ENCODE measurements at places on chromosomes 6 and 20.

DNA sequence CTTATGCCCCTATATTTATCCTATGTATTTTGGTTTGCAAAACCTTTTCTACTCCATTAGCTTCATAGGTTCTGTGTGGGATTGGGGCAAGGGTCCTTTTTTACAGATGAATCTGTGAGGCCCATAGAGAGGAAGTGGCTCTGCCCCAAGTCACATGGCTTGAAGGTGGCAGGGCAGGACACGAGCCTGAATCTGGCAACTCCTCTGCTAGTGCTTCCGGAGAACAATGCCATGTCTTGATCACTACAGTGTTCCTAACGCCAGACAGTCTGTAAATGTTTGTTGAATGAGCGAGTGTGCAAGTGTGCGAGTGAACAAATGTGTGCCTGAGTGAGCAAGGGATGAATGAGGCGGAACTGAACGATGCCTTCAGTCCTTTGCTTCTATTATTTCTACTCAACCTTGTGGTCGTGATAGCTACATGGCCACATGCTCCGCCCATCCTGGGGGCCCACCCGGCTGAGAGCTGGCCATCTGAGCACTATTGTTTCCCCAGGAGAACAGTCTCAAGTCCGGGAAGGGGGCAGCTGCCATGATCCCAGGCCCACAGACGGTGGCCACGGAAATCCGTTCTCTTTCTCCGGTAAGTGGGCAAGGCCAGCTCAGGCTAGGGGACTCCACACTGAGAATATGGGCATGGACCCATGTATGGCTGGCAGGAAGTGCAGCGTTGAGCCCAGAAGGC, 17.8 kb upstream of the AAR2 start:
- DNase-seq = no peak

DNA sequence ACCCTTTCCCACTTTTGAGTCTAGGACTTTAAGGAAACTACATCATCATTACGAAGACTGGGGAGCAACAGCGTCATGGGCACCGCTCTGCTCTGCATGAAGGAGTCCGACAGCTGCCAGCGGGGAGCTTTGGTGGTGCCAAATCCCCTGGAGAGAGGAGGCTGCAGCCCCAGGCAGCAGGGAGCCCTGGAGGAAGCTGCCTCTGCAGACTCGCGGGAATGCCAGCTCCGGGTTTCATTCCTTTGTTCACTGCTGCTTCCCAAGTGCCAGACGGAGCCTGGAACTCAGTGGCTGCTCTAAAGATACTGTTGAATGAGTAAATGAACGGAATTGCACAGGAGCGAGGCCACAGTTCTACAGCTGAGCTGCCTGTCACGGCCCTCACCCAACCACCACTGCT, 196.5 kb upstream of the THBS2 start:
- DNase-seq = no peak

GRCh38 chr6:156980515-156980914, 203.3 kb downstream of the ARID1B start:
- DNase-seq = no peak

DNA sequence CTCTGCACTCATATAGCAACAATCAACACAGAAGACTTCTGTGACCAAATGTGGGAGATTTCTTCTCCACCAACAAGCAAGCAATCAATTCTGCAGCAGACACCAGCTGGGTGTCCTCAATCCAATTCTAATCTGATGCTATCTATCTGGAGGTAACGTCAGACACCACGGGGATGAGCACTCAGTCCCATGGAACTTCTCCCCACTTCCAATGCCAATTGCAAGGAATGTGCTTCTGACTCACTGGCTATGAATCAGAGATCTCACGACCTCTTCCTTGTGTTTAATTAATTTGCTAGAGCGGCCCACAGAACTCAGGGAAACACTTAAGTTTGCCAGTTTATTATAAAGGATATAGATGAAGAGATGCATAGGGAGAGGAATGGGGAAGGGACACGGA, 103.5 kb upstream of the SIRPG start:
- DNase-seq = no peak

- no peak for DNase-seq
These were observed 524.0 kb downstream of the TFAP2A start for GRCh38 chr6:9890893-9891292.

DNA sequence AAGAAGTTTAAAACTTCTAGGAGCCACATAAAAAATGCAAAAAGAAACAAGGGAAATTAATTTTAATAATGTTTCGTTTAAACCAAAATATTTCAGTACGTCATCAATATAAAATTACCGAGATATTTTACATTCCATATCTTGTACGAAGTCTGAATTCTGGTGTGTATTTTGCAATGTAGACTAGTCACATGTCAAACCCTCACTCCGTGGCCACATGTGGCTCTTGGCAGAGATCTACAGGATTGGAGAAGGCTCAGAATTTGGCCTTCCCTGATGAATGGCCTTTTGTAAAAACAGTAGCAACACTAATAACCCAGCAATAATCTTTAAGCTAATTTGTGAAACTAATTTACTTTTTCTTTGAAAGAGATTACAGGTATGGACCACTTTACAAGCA, 217.1 kb downstream of the PRL start:
- DNase-seq = no peak

- DNase-seq = no peak
These were observed 246.2 kb downstream of the LRFN2 start for GRCh38 chr6:40340957-40341356.

DNA sequence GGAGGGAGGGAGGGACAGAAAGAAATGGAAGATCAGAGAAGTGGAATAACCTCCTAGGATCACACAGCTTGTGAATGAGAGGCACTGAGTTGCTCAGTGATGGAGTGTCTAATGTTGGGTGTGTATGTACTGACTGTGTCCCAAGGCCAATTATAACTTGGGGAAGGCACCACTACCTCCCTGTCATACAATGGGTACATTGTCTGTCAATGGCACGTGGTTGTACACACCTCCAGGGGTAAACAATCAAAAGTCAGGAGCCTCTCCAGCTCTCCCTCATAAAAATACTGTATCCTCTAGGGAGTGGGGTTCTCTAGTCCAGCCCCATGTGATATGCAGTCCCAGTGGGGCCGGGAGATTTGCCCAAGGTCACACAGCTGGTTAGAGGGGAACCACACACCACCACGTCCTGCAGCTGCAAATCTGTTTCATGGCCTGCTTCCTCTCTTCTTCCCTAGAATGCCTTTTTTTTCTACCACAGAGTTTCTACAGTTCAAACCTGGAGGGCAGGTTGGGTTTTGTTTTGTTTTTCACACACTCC, 112.5 kb downstream of the SNX5 start:
- peak; percentile 100 for DNase-seq

GRCh38 chr6:70396163-70396562, 17.1 kb upstream of the FAM135A start:
- DNase-seq = no peak

- no peak for DNase-seq
These were observed 23.8 kb downstream of the HLA-DOB start for GRCh38 chr6:32792901-32793435.

DNA sequence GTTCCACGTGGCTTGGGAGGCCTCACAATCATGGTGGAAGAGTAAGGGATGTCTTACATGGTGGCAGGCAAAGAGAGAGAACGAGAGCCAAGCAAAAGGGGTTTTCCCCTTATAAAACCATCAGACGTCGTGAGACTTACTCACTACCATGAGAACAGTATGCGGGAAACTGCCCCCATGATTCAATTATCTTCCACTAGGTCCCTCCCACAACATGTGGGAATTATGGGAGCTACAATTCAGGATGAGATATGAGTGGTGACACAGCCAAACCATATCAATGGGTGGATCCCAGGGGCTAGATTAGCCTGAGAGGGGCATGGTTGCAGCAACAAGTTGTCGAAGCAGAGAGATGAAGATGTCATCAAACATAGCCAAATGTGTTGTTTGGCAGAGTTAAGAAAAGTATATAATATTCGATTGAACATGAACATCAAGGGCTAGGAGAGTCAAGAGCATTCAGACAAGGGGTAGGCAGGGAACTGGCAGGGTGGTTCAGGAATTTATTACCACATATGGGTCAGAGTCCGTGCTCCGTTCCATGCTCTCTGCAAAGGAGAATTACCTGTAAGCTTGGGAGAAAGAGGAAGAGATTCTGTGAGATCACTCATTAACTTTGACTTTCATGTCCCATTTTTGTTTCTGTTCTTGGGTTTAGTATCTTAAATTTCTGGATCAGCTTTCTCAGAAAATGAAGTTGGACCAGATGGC, 98.8 kb downstream of the CCDC170 start:
- DNase-seq = peak; percentile 33

DNA sequence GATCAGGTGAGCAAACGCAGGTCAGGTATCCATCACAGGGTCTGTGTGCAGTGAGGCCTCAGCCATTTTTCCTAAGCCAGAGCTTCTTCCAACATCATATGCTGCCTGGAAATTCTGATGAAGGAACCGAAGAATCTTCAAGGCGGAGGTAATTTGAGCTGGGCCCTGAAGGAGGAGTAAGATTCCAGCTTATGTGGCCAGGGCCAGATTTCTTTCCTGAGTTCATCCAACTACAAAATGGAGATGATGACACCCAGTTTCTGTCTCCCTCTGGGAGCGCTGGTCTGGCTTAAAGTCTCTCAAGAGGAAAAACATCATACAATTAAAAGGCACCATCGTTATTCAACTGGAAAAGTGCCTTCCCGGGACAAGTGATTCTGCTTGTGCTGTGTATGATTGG, 6.9 kb upstream of the MANBAL start:
- no peak for DNase-seq

DNA sequence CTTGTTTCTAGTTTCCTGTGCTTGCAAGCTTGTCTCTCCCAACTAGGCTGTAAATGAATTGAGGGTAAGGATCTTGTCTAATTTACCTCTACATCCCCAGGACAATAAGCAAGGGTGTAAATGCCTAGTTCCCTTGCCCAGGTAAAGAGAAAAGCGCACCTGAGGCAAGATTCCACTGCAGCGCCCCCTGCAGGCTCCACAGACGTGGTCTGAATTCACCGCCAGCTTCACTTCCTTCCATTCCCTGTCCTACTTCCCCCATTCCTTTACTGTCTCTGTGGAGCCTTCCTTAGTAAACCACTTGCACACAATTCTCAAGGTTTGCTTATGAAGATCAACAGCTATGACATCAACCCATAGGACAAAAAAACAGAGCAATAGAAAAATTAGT, 42.3 kb downstream of the ANKEF1 start:
- DNase-seq = no peak

Data from HepG2 (cell line).